ENCODE measurements at places on chromosomes 7 and 10.

GRCh38 chr10:19658131-19658530 is 158.1 kb upstream of the PLXDC2 start:
- DNase-seq, result no peak

GRCh38 chr10:98254234-98254974 is 13.6 kb downstream of the LOXL4 start:
- no peak for DNase-seq

DNA sequence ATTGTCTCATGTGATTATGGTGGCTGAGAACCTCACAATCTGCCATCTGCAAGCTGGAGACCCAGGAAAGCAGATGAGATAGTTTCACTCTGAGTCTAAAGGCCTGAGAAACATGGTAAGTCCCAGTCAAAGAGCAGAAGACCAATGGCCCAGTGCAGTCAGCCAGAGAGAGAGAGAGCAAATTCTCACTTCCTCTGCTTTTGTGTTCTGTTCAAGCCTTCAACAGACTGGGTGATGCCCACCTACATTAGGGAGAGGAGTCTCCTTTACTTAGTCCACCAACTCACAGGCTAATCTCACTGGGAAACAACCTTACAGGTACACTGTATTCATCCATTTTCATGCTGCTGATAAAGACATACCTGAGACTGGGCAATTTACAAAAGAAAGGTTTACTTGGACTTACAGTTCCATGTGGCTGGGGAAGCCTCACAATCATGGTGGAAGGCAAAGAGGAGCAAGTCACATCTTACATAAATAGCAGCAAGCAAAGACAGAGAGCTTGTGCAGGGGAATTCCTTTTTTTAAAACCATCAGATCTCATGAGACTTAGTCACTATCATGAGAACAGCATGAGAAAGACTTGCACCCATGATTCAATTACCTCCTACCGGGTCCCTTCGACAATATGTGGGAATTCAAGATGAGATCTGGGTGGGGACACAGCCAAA is 4.7 kb upstream of the FRMPD2 start:
- no peak for DNase-seq

DNA sequence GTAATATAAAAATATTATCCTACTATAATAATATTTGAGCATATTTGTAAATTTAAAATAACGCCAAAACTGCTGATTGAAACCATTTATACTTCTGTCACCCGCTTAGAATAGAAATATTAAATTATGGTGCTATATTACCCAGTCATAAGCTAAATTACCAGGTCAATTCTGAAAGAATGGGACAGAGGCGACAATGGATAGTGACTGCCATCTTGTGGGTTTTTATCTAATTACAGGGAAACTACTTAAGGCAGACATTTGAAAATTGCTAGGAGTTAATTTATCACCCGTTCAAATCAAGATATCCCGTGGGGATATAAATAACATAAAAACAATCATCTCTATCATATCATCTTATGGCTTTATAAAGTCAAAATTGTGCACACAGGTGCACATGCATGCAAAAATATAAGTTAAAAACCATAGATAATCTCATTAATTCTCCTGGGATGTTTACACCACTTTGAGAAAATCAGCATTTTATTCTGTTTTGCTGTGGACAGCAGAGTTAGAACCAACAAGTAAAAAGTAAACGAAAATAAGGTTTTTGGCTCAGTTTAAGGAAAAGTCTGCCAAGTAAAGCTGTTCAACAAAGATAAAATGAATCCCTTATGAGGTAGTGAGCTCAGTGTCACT is 41.3 kb upstream of the HPSE2 start:
- DNase-seq, result no peak

DNA sequence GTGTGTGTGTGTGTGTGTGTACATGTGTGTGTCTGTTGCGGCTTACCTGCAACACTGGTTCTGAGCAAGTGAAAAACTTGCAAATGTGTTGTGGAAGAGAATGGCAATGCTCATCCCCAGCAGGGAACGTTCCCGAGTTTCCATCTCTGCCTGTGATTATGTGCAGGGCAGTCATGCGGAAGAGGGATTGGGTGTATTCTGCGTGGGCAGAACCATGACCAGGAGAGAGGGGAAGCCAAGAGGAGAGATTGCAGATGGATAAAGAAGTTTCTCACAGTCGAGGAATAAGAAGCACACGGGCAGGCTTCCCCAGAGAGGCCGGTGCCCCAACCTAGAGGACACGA is 99.9 kb downstream of the CTBP2 start:
- no peak for DNase-seq

- DNase-seq, result no peak
These were observed 170.4 kb upstream of the NRG3 start for GRCh38 chr10:81704596-81704995.

DNA sequence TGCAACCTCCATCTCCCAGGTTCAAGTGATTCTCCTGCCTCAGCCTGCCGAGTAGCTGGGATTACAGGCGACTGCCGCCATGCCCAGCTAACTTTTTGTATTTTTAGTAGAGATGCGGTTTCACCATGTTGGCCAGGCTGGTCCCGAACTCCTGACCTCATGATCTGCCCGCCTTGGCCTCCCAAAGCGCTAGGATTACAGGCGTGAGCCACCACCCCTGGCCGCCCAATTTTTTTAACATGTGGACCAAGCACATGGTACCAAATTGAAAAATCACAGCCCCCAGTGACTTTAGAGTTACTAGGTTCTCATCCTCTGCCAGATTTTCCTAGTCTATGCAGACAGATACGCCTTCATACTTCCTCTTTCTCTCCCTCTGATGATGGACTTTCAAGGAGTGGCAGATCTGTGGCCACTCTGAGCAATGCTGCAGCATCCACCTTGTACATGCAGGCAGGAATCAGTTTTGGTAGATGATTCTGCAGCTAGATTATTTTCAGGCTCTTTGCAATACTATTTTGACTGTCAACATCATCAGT is 34.0 kb upstream of the EZH2 start:
- no peak for DNase-seq

DNA sequence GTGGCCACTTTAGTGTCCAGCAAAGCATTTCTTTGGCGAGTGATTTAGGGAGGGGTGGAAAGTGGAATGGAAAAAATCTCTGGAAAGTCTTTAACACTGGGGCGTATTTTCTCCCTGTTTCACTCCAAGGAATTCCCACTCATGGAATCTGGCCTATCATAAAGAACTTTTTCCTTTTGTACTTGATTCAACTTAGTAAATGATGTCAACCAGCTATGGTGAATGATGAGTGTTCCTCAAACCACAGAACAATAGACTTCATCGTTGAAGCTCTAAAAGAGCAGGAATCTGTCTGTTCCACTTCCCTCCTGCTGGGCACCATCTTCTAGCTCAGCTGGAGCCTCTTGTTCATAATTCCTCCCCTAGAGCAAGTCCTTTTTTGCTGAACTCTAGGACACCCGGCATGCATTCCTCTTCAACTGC is 66.5 kb downstream of the EPDR1 start:
- DNase-seq, result no peak

- no peak for DNase-seq
These were observed 102.4 kb downstream of the LRRC4 start for GRCh38 chr7:127928852-127929251.

DNA sequence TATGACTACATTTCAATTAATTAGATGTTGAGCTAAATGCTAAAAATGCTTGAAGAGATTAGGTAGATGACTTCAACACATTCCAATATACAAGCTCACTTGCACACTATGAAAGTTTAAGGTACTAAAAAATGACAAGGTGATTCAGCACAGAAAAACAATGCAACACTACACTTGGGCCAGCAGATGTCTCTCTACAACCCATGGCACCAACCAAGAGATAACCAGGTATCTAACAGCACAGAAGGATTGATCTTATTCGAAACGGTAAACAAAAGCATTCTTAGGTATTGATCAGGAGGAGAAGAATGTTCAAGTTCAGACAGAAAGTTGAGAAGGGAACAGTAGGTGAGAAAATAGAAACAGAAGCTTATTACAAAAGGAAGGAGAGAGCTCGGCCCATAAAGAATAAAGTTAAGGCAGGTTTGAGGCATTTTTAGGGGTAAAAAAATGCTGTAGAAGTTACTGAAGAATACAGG is 248.2 kb upstream of the KLF14 start:
- no peak for DNase-seq

DNA sequence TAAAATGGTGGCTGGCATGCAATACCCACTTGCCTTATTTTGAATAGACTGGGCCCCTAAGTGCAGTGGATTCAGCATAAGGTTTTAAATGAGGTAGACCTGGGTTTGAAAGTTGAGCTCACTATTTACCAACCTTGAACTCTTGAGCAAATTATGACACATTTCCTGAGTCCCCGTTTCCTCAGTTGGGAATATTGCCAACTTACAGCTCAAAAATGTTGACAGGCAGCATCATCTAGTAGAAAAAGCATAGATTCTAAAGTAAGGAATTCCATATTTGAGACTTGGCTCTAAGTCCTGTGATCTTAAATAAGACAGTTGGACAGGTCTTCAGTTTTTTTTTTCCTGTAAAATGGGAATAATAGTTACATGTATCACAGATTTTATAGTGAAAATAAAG is 305.5 kb downstream of the ACTR3B start:
- DNase-seq, result no peak

GRCh38 chr7:22051886-22052673 is 106.4 kb upstream of the CDCA7L start:
- no peak for DNase-seq

DNA sequence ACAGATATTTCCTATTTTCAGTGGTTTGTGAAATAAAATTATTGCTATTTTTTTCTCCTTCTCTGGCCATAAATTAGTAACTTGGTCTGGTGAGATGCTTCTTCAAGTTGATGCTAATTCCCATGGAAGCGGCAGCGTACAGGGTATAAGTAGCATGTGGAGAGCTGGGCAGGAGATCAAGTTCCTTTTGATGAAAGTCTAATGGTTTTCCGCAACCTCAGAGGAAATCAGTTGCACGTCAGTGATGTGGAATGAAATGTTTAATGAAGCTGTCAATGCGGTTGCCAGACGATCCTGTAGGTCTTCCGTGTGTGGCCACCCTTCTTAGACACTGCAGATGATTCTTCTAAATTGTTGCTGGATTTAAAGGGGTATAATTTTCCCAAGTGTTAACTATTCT is 236.4 kb upstream of the GRM3 start:
- DNase-seq, result no peak

DNA sequence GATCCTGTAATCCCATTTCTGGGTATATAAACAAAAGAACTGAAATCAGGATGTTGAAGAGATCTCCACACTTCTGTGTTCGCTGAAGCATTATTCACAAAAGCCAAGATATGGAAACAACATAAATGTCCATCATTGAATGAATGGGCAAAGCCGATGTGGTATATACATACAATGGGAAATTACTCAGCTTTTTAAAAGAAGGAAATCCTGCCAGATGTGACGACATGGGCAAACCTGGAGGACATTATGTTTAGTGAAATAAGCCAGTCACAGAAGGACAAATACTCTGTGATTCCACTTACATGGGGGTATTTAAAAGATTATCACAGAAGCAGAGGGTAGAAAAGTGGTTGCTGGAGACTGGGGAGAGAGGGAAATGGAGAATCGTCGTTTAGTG is 23.9 kb upstream of the FAM107B start:
- no peak for DNase-seq

DNA sequence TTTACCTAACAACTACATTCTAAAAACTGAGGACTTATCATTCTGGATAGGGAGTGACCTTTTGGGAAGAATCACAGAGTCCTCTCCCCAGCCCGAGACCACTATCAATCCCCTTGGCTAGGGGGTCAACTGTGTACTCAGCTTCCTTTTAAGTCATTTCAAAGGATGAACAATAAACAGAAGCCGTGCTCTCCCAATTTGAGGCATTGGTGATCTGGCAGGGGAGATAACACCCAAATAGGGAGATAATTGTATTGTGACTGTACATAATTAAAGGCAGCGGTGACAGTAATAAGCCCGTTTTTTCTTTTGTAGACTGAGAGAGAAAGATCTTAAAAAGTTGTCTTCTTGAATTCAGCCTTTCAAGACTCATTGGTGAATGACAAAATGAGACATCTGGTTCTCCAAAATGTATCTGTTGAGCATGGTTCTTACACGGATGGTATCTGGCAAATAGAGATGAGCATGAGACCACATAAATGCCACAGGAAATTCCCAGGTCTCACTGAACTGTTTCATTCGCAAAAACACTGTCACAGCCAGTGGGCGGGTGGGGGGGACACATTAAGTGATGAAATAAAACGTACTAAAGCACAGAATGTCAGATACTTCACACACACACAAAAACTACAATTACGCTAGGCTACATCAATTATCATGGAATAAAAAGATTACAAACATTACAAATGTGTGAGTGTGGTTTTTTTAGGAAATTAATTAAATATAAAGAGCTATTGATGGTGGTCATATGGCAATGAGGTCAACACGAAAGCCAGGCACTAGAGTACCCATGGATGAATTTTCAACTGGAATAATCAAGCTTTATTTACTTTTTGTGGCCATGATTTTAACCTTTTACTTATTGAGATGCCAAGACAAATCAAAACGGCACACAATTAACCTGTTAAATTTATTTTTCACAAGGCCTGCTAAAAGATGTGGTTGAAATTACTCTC is 108.4 kb downstream of the HIPK2 start:
- DNase-seq, result no peak

DNA sequence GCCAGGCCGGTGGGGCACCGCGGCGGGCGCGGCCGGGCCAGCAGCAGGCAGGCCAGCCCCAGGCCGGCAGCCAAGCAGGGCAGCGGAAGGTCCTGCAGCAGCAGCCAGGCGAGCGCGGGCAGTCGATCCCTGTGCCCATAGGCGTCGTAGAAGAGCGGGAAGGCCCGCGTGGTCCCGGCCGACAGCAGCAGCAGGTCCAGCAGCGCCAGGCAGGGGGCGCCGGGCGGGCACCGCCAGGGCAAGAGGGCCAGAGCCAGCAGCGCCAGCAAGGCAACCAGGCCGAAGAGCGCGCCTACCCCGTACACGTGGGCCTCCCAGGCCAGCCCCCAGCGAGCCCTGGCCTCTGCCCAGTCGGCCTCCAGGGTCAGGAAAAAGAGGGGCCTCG is 8.4 kb upstream of the RBM28 start:
- DNase-seq, result peak; percentile 20

- no peak for DNase-seq
These were observed 1.0 kb downstream of the STX1A start for GRCh38 chr7:73718438-73718881.

- no peak for DNase-seq
These were observed 129.8 kb downstream of the EGFR start for GRCh38 chr7:55148571-55148970.

- no peak for DNase-seq
These were observed 105.6 kb upstream of the COL1A2 start for GRCh38 chr7:94289071-94289470.

DNA sequence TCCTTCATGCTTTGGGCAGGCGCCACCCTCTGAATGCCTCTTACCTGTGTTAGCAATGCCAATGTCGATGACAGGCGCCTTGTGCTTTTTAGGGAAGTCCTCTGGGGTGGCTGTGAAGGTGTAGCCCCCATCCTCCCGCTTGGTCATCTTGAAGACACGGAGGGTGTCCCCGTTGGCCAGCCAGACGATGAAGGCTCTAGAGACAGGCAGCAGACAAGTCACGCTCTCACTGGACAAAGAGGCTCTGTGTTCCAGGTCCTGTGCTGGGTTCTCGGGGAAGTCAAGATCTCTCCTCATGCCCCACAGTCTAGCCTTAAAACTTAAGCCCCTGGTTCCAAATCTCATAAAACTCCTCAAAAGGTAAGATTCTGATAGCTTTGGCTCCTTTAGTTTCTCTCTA is 5.1 kb downstream of the TBL2 start:
- no peak for DNase-seq
